Stimulated activated CD4-positive, alpha-beta T cell treated with anti-CD3 and anti-CD28 coated beads, TNF-alpha, amount 100 ng/mL, for 4 hours (primary cell): ENCODE measurements at places on chromosomes 11 and 22.

GRCh38 chr11:36400766-36401455 lies 104.8 kb downstream of the PRR5L start:
- DNase-seq: no peak

GRCh38 chr22:43200031-43200430 lies 13.1 kb upstream of the TTLL12 start:
- no peak for DNase-seq

- DNase-seq: no peak
These were observed 35.6 kb upstream of the ACER3 start for GRCh38 chr11:76824980-76825725.

- no peak for DNase-seq
These were observed 47.7 kb downstream of the RPUSD4 start for GRCh38 chr11:126163779-126164178.

GRCh38 chr11:35911616-35912165 lies 32.2 kb upstream of the LDLRAD3 start:
- DNase-seq: no peak

GRCh38 chr22:35660291-35661127 lies 12.3 kb downstream of the APOL6 start:
- DNase-seq: peak; percentile 52

GRCh38 chr22:48416396-48417224 lies 1411.1 kb downstream of the BRD1 start:
- DNase-seq: no peak
